ENCODE measurements at places on chromosomes 1 and 21. TPM values are rescaled to one million over a fixed set of nuclear protein-coding genes. Genes with fewer than 3 reads are reported as not detected.

Gene RHBG
- not detected for total RNA-seq

Gene ARHGAP30
- not detected for total RNA-seq

Gene FMO4
- 40.0 TPM for total RNA-seq

Gene BEST4
- 0.16 TPM for total RNA-seq

Gene CEP170
- total RNA-seq = 103 TPM

Gene LCE1D
- total RNA-seq = not detected

Gene OR2M2
- total RNA-seq = not detected

Gene GNG4
- total RNA-seq = under 0.01 TPM

Gene MTARC1
- total RNA-seq = 0.97 TPM

Gene UBASH3A
- total RNA-seq = not detected

Gene ZNF593OS
- not detected for total RNA-seq

Gene HTR1D
- not detected for total RNA-seq

Gene NES
- total RNA-seq = 28.2 TPM

Gene S100A2
- total RNA-seq = 6.8 TPM

Gene TRIM17
- total RNA-seq = 0.49 TPM

Gene IFI44
- 24.5 TPM for total RNA-seq

Data from hair follicle dermal papilla cell (primary cell).